ENCODE measurements at places on chromosomes 4 and X.

GRCh38 chr4:153426207-153426885, 39.8 kb upstream of the TMEM131L start:
- DNase-seq: no peak

- DNase-seq: no peak
These were observed 1454.2 kb downstream of the ARAP2 start for GRCh38 chr4:34790131-34790530.

- no peak for DNase-seq
These were observed 66.9 kb upstream of the STIM2 start for GRCh38 chr4:26793735-26794134.

GRCh38 chr4:132934911-132935310, 214.2 kb upstream of the PCDH10 start:
- no peak for DNase-seq

GRCh38 chr4:44196796-44197195, 251.8 kb downstream of the KCTD8 start:
- DNase-seq: no peak

DNA sequence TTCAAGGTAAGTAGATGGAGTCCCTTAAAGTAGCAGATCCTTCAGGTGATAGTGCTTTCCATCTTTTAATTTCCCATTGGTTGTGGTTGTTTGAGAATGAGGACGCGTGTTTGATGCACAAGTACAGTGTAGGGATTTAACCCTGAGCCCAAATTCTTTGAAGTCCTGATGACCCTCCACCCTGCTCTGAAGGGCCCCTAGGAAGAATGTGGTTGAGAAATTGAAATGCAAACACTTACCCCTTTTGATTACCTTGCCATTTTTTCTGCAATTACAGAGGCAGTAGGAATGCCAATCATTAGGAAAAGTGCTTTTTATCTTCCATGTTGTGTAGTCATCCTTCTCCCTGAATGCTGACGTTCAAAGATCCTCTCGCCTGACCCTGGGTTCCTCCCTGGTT, 112.4 kb downstream of the ZNF518B start:
- DNase-seq: no peak
